Stomach (tissue), 19 donors: ENCODE measurements at places on chromosomes 12 and 14.
A peak's percentile ranks its signal among the peaks of the same experiment; 100 is the strongest.

- H3K4me1 ChIP-seq = peaks cover 23% of the 10 kb centered on the region
- H3K36me3 ChIP-seq = peaks cover 19% of the 10 kb centered on the region
- H3K27ac ChIP-seq = no peak overlapping the region
- no peak overlapping the region for H3K4me3 ChIP-seq
Observed at GRCh38 chr12:27366621-27367020, 34.0 kb downstream of the BMAL2 start.

DNA sequence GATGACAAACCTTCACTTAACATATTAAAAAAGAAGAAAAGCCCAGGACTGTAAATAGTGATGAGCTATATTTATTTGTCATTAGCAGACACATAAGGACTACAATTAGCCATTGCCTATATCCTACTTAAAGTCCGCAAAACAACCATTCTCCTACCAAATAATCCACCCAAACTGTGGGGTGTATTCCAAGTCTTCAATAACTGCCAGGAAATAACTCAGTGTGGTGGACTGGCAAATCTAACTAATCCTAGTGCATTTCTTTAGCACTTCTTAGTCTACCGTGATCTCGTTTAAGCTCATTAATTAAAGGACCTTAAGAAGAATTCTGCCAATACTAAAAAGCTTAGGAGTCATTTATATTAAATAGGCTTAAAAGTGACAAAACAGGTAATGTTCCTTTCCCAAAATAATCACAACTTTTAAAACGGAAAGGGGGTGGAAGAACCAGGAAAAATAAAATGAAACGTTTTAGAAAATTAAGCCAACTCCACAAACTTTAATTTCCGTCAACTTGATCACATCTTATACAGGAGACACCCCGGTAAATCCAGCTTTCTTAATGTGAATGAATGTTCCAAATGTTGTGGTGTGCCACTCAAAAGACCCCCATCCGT lies 1.8 kb downstream of the NOVA1 start:
- DNase-seq = no peak
- H3K27ac ChIP-seq = no peak overlapping the region
- peak overlapping the region; percentile 66 for H3K4me3 ChIP-seq
- no peaks in the 10 kb centered on the region for H3K36me3 ChIP-seq
- H3K4me1 ChIP-seq = no peaks in the 10 kb centered on the region

GRCh38 chr12:112750971-112751370 lies 40.6 kb upstream of the RPH3A start:
- H3K4me1 ChIP-seq = no peaks in the 10 kb centered on the region
- peaks cover 6% of the 10 kb centered on the region for H3K27me3 ChIP-seq
- H3K4me3 ChIP-seq = no peak overlapping the region
- DNase-seq = no peak

DNA sequence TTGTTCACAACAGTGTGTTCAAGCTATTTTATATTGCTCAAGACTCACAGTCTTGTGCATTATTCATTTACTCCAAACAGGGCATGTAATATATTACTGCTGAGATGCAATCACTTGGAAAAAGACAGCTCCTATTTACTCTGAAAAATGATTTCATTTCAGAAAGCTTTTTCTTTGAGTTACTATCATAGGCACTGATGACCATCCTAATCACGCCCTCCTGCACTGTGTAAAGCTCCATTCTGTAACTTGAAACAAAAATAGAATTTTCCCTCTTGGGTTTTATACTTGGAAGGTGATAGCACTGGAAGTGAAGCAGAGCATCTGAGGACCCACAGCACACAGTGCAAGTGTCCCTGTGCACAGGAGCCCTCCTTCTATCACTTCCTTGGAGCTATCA lies 55.6 kb downstream of the RTN1 start:
- no peak for DNase-seq
- no peaks in the 10 kb centered on the region for H3K36me3 ChIP-seq
- no peaks in the 10 kb centered on the region for H3K4me1 ChIP-seq
- no peak overlapping the region for H3K4me3 ChIP-seq
- H3K27me3 ChIP-seq = no peaks in the 10 kb centered on the region

DNA sequence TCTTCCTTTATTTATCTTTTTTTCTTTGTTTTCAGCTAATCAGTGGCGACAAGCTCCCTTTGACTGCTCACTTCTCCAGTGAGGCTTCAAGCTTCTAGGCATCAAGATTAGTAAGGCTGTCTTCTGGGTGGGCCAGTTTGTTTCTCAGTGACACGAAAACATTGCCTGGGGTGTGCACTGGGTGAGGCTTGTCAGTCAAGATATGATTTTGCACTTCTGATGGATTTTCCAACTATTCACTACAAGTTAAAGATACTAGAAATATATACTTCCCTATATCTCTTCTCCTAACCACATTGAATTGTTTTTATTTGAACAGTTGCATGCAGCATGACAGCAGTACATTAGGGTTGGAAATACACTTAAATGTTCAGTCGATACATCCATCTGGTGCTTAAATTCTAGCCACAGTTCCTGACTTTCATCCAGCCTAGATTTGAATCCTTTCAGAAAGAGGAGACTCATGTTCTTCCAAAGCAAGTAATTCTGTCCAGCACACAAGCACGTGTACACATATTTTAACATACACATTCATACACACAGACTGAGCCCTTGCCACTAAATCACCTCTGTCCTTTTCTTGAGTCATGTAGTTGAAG lies 275.6 kb upstream of the NOVA1 start:
- no peak overlapping the region for H3K4me3 ChIP-seq
- no peaks in the 10 kb centered on the region for H3K27me3 ChIP-seq
- H3K27ac ChIP-seq = no peak overlapping the region
- no peaks in the 10 kb centered on the region for H3K36me3 ChIP-seq
- DNase-seq = no peak
- H3K4me1 ChIP-seq = peaks cover 6% of the 10 kb centered on the region

DNA sequence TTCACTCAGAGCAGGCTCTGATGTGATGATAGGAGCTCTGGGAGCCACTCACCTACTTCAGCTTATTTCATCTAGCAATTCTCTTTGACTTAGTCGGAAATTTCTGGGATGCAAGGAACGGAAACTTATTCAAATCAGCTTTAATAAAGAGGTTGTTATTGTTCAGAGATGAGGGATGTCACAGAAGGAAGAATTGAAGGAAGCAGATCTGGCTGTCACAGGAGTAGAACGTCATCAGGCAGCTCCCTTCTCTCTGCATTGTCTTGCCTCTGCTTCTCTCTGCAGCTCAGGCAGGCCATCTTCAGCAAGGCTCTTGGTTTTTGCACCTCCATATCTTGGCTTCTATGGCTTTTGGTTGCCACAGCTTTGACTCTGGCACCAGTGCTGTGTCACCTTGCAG lies 7.6 kb upstream of the TMEM30B start:
- peaks cover 29% of the 10 kb centered on the region for H3K4me1 ChIP-seq
- no peaks in the 10 kb centered on the region for H3K27me3 ChIP-seq
- H3K36me3 ChIP-seq = no peaks in the 10 kb centered on the region
- no peak overlapping the region for H3K27ac ChIP-seq
- H3K4me3 ChIP-seq = no peak overlapping the region

DNA sequence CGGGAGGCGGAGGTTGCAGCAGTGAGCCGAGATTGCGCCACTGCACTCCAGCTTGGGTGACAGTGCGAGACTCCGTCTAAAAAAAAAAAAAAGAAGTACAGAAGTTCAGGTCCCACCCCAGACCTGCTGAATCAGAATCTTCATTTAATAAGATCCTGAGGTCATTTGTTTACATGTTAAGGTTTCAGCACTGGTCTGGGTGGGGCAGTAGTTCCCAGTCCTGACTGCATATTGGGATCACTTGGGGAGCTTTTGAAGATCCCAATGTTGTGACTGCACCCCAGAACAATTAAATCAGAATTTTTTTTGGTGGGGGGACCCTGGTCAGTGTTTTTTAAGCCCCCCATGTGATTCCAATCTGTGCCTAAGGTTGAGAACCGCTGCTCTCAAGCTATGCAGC lies 11.7 kb upstream of the COL2A1 start:
- no peaks in the 10 kb centered on the region for H3K36me3 ChIP-seq
- DNase-seq = no peak
- H3K4me3 ChIP-seq = no peak overlapping the region
- no peaks in the 10 kb centered on the region for H3K27me3 ChIP-seq
- no peak overlapping the region for H3K27ac ChIP-seq

- peak; percentile 36 for DNase-seq
- no peak overlapping the region for H3K27ac ChIP-seq
- no peaks in the 10 kb centered on the region for H3K4me1 ChIP-seq
- no peaks in the 10 kb centered on the region for H3K27me3 ChIP-seq
Observed at GRCh38 chr14:70707138-70708038, 65.7 kb downstream of the TTC9 start.
